ENCODE measurements at places on chromosomes 16 and 17.

GRCh38 chr16:15811481-15812400 is 45.1 kb downstream of the MYH11 start:
- DNase-seq: no peak

DNA sequence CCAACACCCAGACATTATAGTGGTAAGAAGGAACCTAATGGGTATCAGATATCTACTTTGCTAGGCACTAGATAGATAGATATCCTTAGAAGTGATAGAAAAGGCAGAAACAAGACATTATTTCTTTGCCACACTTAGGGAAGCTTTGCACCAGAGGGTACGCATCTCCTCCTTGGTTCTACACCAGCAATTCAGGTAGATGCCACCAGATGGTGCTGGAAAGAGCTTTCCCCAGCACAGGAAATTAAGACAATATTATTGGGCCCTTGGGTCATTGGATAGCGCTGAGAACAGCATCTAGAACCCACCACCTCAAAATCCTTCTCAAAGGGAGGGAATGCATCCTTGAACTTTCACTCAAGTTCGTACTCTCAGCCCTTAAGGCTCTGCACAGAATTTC is 173.8 kb upstream of the CCL2 start:
- no peak for DNase-seq

DNA sequence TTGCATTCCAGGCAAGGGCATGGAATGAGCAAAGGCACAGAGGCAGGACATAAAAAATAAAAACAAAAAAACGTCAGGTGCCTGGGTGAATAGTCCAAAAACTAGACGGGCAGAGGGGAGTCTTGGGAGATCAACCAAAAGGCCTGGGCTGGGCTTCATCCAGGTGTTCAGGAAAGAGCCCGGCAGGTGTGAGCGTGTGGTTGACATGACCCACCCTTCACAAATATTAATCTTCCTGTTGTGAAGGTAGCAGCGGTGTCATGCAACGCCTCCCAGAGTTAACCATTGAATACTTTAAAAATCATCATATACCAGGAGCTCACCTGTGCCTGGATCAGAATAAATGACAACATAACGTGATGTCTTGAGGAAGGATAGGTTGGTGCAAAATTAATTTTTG is 90.6 kb downstream of the USP22 start:
- no peak for DNase-seq

DNA sequence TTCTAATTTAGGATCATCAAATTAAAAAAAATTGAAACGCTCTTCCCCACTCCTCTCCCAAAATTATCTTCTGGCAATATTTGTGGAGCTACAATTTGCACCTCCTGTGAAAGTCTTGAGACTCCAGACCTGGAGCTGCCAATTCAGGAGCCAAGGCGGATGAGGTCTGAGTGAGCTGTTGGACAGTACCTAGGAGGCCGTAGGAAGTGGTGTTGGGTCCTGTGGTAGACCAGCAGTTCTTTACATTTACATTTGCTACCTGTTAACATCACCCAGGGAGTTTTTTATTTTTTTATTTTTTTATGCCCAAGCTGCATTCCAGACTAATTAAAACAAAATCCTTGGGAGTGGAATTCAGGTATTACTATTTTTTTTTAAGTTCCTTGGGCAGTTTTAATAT is 271.0 kb downstream of the PHKB start:
- no peak for DNase-seq

- DNase-seq: no peak
Observed at GRCh38 chr17:44956998-44957981, 9.7 kb upstream of the KIF18B start.

- DNase-seq: no peak
Observed at GRCh38 chr17:17060930-17061329, 18.7 kb downstream of the MPRIP start.

DNA sequence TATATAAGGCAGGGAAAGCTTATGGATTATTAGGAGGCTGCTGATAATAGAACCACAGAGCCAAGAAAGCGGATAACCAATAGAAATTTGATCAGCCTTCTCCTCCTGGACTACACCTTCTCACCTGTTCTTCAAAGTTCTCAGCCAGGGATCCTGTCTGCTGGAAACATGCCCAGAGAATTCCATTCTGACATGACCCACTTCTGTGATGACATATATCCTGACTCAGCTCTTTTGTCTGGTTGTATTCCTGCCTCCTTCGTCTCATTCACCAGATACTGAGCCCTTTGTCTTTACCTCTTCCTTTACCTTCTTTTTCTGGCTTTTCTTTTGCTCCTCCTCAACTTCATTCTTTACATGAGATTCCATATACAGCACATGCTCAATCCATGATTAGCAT is 576.1 kb downstream of the CDH11 start:
- no peak for DNase-seq

- DNase-seq: peak; percentile 67
Observed at GRCh38 chr17:66200685-66201092, 8.8 kb upstream of the CEP112 start.

DNA sequence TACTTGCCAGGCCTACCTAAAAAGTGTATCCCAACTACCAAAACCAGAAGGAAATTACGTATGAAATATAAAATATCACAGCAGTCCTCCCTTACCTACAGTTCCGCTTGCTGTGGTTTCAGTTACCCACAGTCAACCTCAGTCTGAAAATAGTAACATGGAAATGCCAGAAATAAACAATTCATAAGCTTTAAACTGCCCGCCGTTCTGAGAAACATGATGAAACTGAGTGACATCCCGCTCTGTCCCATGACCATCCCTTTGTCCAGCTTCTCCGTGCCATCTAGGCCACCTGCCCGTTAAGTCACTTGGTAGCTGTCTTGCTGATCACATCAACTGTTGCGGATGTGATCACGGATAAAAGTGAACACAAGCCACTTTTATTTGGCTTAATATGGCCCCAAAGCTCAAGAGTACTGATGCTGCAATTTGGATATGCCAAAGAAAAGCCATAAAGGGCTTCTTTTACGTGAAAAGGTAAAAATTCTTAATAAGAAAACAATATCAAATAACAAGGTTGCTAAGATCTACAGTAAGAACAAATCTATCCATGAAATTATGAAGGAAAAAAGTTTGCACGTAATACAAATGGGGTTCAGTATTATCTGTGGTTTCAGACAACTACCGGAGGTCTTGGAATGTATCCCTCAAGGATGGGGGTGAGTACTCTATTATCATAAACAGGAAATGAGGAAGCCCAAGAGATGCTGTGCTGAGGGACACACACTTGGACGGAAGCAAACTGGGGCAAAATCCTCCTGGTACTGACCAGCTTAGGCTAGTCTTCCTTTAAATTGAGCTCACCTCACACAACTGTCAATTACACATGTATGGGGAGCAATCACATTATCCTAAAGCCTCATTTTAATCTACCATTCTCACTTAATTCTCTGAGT is 8.2 kb downstream of the USP22 start:
- DNase-seq: peak; percentile 18

GRCh38 chr16:70665113-70665694 is 18.8 kb downstream of the IL34 start:
- no peak for DNase-seq

- DNase-seq: no peak
Observed at GRCh38 chr16:24728891-24729242, 584 bp upstream of the TNRC6A start.

GRCh38 chr17:3668279-3669084 is at the start of the genes EMC6 and TAX1BP3:
Gene EMC6, plus strand, starts transcription at chr17:3668812. Its CDS starts 335 bp downstream, at chr17:3669147.
Gene TAX1BP3, minus strand, starts transcription at chr17:3668578. Its CDS starts 52 bp downstream, at chr17:3668526.
- peak; percentile 98 for DNase-seq

- no peak for DNase-seq
Observed at GRCh38 chr16:49085686-49086085, 196.0 kb downstream of the CBLN1 start.

GRCh38 chr16:89006036-89006752 is 29.2 kb upstream of the CBFA2T3 start:
- DNase-seq: no peak

GRCh38 chr16:21590287-21590686 is 9.1 kb upstream of the METTL9 start:
- no peak for DNase-seq

DNA sequence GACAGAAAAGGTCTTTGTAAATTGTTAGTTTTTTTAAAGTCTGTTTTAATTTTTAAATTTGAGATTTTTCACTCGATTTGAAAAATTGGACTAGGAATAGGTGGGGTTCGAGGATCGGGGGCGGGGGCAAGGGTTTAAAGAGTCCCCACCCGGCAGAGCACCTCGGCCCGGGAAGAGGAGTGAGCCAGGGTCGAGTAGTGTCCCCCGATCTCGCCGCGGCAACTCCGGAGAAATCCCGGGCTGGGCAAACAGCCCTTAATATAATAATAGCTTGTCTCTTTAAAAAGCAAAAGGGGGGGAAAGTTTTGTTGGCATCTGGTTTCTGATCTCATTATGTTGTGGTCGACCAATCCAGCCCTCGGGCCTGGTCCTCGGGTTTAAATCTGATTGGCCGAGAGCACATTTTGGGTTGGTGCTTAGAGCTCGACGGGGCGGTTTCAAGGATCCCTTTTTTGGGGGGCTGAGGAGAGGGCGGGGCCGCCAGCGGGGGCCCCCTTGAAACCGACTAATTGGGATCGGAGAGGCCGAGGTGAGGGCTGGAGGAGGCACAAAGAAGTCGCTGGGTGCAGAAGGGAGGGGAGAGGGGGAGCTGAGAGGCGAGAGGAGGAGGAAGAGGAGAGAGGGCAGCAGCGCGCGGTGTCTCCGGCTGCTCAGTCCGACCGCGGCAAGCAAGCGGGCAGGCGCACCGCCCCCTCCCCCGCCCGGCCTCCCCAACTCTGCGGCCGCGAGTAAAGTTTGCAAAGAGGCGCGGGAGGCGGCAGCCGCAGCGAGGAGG is at the start of gene FZD2:
Gene FZD2, plus strand, starts transcription at position 653 of the 775 bp plus-strand sequence. CDS start 205 bp downstream, outside the sequence.
- DNase-seq: peak; percentile 37

GRCh38 chr16:46775214-46775613 is 27.1 kb upstream of the MYLK3 start:
- no peak for DNase-seq

DNA sequence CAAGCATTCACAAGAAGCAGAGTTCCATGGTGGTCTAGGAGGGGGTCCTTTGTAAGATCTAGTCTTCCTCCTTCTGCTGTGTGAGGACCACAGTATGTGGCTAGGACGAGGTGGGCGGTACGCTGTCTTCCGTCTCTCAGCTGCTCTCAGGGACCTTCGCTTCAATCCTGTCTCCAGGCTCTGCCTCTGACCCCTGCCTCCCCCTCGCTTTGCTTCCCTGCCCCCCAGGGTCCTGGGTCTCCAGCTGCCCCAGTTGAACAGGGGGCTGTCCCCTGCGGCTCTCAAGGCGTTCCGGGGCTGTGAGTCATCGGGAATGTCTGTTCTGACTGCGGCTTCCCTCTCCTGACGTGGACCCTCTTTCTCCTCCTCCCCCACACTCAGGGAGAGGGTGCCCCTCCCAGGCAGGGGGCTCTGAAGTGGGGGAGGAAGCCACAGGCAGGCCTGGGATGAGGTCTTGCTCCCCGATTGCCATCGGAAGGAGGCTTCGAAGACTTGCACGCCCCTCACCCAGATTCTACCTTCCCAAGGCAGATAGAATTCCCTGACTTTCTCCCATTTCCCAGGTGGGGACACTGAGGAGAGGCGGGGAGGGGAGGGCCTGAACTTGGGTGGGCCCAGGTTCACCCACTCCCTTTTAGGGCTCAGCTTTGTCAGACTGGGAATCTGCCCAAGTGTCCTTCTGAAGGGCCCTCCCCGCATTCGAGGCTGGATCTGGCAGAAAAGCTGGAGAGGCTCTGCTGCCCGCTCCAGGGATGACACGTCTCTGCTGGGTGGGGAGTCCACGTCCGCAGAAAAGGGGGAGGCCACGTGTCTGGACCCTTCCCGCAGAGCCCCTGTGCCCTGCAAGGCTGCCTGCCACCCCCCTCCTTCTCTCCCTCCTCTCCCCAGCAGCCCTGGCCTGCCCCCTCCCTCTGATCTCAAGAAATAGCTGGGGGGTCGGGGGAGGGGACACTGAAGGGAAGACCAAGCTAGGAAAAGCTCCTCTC is 9.1 kb upstream of the COL1A1 start:
- no peak for DNase-seq

DNA sequence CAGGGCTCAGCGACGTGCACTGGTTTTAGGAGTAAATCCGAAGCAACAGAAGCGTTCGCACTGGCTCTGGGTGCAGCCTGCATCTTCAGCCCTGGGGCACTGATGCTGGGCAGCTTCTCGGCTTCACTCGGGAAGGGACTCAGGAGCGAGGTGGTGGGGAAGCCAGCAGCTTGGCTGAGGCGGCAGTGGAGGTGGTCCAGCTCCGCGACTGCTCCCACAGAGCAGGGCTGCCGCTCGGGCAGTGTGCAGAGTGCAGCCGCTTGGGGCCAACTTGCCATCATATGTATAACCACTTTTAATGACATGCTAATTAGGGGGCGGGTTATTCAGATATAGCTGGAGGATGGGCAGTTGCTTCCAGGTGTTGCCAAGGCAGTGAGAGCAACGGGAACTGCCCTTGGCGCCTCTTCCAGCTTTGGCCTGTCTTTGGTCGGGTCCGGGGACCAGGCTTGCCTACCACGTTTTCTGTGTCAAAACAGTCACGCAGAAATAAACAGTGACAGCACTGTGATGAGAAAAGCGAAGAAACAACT is 26.7 kb downstream of the METRNL start:
- DNase-seq: no peak

GRCh38 chr16:81486540-81487061 is 42.0 kb downstream of the CMIP start:
- DNase-seq: no peak

- no peak for DNase-seq
Observed at GRCh38 chr17:81036197-81036941, 1.4 kb downstream of the BAIAP2 start.
